ENCODE measurements at places on chromosomes 7 and 10.

- peak; percentile 52 for DNase-seq
Measured at GRCh38 chr7:143384661-143385631, 3.8 kb downstream of the ZYX start.

DNA sequence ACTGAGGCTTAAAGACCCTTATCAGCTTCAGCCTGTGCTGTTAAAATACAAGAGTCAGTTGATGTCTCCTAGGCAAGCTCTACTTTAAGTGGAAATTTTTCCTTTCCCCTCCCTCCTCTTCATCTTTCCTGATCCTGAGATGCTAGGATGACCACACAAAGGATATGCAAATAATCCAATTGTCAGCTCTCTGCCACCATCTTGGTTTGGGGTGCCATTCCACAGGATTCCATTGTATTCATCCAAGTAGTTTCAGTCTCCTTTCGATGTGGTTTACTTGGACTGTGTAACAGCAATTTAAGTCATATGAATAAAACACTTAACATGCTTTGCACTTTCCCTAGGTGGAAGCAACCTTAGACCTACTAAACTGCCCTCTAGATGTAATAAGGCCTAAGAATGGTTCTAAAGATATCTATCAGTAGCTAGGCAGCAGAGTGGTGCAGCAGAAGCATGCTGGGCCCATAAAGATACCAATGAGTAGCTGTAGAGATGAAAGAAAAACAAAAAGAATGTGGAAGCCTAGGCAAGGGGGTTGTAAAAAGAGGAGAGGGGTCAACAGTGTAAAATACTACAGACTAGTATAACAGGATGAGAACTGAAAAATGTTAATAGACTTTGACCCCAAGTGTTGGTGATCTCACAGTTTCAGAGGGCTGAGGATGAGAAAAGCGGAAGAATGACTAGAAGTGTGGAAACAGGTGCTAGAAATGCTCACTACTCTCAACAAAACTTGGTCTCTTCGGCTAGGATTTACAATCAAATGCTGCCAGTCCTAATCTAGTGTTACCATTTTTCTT, 2.4 kb upstream of the CFAP69 start:
- DNase-seq = no peak

GRCh38 chr7:82609746-82610145, 166.2 kb upstream of the CACNA2D1 start:
- no peak for DNase-seq

DNA sequence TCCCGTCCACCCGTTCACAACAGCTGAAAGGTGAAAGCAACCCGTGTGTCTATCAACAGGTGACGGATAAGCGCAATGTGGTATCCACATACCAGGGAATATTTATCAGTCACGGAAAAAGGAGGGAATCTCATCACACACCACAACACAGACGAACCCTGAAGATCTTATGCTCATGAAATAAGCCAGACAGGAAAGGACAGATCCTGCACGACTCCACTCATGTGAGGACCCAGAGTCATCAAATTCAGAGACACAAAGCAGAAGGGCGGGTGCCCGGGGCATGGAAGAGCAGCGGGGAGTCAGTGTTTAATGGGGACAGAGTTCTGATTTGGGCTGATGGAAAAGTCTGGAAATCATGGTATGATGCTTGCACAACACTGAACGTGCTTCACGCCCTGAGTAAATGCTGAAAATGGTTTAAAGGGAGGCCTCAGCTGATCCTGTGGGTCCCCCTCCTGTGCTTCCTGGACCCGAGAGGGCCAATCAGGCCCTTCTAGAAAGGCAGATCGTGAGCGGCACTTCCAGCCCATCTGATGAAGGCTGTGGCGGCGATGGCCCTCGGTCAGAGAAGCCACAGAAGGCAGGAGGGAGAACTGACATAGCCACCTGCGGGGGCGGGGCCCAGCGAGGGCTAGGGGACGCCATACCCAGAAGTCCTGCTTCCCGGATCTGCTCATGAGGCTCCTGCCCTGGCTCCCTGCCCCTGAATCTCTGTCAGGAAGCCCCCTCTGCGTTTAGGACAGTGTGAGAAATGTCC, 19.1 kb downstream of the WDR86 start:
- no peak for DNase-seq

GRCh38 chr10:78250313-78251015, 216.8 kb downstream of the RPS24 start:
- no peak for DNase-seq

- DNase-seq = peak; percentile 44
Measured at GRCh38 chr10:86365346-86366032, 1.1 kb downstream of the GRID1 start.

DNA sequence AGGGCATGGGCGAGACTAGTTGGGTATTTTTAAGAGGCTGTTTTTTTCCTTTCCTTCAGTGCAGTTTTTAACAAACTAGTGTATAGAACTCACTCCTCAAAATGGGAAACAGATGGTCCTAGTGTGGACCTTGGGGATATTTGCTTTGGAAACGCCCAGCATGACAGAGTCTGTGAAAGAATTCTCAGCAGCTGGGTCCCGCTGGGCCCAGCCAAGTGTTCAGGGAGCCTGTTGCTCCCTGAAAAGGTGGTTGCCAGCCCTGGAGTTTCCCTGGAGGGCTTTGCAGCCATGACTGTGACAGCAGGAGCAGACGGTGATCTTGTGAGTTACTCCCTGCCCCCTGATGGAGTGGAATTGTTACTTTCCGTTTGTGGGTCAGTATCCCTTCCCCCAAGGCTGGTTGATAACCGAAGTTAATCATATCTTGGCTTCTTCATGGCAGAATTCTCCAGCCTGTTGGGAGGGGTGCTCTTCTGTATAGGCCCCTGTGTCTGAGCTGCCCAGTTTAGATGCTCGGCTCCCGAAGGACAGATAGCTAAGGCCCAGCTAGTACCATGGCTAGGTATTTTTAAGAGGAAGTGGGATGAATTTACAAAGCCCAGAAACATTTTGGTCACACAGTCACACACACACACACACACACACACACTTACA, 278.6 kb upstream of the HABP2 start:
- DNase-seq = peak; percentile 75

GRCh38 chr7:133124974-133125373, 43.1 kb upstream of the CHCHD3 start:
- no peak for DNase-seq

- DNase-seq = no peak
Measured at GRCh38 chr7:150923196-150923595, 54.9 kb downstream of the KCNH2 start.

- DNase-seq = no peak
Measured at GRCh38 chr10:49112098-49112497, 3.2 kb downstream of the VSTM4 start.

- no peak for DNase-seq
Measured at GRCh38 chr7:98046816-98047215, 56.8 kb upstream of the OCM2 start.

GRCh38 chr10:65123120-65123519, 1601.9 kb downstream of the REEP3 start:
- no peak for DNase-seq

GRCh38 chr10:110137142-110137545, 70.3 kb upstream of the MXI1 start:
- DNase-seq = no peak

DNA sequence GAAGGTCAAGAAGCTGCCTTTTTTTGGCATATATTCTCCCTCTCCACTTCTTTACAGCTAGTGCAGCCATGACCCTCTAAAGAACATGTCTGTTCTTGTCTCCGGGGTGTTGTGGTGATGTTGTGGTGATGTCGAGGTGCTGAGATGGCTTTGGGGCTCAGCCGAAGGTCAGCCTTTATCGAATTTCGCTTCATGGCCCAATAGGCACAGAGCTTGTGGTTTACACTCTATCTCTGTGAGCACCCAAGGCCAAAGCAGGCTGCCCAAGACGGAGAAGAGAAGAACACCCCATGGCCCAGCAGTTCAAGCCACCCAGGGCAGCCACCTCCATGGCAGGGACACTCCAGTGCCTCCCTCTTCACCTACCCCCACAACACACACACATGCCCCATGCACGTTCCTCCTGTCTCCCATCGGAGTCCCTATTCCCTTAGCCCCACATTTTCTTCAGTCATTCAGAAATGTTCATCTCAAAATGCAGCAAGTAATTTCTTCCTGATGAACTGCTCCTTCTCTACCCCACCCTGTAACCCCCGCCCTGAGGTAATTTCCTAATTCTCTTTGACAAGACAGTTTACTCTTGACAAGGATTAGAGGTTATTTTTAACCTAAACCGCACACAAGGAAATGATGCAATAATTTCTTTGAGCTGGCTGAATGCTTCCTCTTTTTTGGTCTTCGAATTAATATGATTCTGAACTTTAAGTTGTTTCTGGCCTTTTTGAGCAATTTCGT, 18.6 kb upstream of the ADRB1 start:
- DNase-seq = no peak

GRCh38 chr7:69638674-69639073, 40.4 kb downstream of the AUTS2 start:
- DNase-seq = no peak

DNA sequence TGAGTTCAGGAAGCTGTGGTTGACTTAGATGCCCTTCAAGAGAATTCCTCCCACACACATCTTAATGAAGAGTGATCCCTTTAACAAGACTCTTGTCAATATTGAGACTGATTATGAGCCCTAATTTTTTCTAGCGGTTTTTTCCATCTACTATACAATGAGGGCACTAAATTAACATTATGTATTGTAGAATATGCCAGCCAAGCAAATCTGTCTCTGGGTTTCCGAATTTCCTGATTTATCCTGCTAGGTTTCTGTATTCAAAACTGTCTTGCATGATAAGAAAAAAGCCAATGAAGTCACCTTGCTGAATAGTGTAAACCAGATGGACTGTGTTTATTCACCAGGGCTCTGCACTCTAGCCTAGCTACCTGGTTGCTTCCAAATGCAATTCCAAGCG, 224.2 kb upstream of the KMT2E start:
- DNase-seq = no peak

DNA sequence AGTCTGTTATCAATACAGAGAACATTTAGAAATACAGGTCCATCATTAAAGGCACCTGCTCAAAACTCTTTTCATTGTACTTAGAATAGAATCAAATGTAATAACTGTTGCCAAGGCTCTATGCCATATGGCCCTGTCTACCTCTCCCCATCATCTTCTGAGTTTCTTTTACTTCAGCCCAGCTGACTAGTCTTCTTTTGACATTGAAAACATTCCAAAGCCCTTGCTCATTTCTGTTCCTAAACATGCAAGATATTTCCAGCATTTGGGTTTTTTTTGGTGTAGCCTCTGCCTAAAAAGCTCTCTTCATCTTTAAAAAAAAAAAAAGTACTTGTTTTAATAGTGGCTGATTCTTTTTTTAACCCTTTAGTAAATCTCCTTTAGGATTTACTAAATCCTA, 165.5 kb upstream of the SMIM30 start:
- no peak for DNase-seq

- no peak for DNase-seq
Measured at GRCh38 chr7:124399941-124400340, 365.7 kb downstream of the GPR37 start.

DNA sequence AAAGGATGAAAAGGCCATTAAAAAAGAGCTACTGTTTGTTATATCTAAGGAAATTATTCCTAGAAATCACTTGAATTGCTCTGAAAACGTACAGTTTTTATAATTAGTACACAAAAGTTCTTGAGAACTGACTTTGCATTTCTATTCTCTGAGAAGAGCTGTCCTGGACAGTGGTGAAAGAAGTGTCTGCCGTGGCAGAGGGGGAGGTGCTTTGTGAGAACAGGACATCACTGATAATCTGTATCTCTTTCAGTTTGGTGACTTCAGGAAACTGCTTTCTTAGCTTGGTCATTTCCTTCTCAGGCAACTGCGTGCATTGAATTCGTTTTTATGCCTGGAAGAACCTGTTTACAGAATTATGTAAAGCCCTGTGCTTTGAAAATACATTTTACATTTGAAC, 52.1 kb downstream of the POLL start:
- no peak for DNase-seq

DNA sequence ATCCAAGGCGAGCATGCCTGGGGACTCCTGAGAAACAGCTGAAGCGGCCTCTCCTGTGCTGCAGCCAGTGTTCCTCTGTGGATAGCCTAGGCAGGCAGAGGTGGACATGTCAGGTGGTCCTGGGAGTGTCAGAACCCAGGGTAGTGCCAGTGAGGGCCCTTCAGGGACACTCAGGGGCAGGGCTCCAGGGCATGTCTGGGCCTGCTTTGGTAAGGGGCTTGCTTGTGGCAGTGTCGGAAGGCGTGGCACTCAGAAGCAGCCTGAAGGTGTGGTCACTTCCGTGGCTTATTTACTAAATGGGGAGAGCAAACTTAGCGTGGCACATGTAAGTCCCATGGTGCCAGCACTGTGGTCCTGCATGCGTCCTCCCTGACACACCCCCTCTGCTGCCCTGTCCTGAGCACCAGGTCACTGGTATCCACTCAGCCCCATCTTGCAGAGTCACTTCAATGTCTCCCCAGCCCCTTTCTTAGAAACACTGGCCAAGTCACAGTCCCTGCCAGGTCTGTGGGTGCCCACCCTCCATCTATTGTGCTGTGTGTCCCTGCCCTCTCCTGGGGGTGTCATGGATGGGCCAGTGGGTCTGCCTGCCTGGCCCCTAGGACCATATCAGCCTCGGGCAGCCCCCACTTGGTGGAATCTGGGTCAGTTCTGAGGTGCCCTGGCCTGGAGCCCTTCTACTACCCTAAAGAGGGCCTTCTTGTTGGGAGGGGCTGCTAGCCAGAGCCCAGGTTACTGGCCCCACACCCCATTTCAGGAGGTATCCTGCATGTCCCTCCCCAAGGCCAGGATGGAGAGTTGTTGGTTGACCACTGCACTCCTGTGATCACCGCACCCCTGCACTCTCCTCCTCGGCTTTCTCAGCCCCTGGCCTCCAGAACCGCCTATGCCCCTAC, 6.4 kb downstream of the ZMIZ2 start:
- DNase-seq = no peak

DNA sequence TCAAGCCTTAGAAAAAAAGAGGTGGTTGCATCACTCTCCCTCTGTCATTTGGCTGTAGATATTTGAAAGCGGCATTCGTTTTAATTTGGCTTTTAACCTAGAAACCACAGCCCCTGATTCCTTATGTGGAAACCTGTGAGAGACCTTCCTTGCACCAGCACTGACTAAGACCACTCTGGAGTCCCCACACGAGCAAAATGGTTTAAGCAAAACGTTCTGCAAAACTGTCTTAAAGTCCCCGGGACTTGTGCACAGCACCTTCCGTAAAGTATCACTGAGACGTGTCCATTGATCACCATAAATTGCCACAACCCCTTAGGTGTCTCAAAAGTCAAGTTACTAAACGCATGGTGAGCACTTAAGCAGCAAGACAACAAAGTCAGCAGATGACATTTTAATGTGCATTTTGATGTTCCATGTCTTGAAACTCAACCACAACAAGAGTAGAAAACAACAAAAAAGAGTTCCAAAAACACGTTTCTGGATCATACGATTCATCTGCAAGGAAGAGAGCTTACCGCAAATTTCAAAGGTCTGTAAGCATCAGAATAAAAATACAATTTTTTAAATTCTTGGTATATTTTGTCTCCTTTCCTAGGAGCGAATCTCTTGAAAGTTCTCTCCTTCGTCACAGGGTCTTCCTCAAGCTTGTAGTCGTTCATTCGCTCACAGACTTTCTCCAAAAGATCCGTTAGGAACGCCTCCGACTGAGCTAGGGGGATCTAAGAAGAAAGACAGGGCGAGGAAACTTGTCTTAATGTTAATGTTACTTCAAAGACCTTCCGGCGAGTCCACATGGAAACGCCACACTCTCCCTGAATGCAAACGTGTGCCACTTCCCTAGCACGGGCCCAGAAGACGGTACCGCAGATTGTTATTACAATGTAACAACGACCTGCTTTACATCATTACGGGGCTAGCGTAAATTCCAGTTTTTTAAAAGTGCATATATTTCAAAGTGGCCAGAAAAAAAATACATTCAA, 37.7 kb downstream of the CNPY1 start:
- no peak for DNase-seq
